Heart left ventricle (tissue), 16 donors: ENCODE measurements at places on chromosomes 7 and 10. TPM values are rescaled to one million over a fixed set of nuclear protein-coding genes. Genes with fewer than 3 reads are reported as not detected.
A peak's percentile ranks its signal among the peaks of the same experiment; 100 is the strongest.

IL6 gene
- polyA plus RNA-seq = 1.7 TPM

PLAC9 gene
- polyA plus RNA-seq = 26.5 TPM

CAV1 gene
- 125 TPM for polyA plus RNA-seq

WIPF3 gene
- polyA plus RNA-seq = 4.5 TPM

ACSM6 gene
- not detected for polyA plus RNA-seq

LIMK1 gene
- polyA plus RNA-seq = 9.3 TPM

SH2B2 gene
- polyA plus RNA-seq = 2.2 TPM

ANXA8L1 gene
- not detected for polyA plus RNA-seq

MAP3K8 gene
- polyA plus RNA-seq = 3.6 TPM

GRCh38 chr7:130134106-130134636 lies 63.8 kb downstream of the KLHDC10 start:
- no peak for DNase-seq

GRCh38 chr7:86932038-86932512 lies 127.4 kb downstream of the ELAPOR2 start:
- peak; percentile 19 for DNase-seq

GRCh38 chr10:21329995-21330627 lies 195.4 kb downstream of the SKIDA1 start:
- DNase-seq = peak; percentile 25

DNA sequence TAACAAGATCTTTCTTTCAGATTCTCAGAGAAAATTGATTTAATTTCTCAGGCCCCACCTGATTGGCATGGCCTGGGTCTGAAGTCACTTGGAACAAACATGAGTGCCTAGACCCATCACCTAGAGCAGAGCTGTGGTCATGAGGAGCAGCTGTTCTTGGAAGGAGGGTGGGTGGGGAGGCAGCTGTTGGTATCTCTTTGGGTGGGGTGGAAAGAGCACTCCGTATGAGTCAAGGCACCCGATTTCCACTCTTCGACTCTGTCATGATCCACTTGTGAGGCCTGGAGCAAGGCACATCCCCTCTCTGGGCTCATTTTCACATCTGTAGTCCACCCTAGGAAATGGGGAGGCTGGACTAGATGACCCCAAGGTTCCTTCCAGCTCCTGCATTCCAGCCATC lies 156.7 kb downstream of the C10orf105 start:
- DNase-seq = no peak

DNA sequence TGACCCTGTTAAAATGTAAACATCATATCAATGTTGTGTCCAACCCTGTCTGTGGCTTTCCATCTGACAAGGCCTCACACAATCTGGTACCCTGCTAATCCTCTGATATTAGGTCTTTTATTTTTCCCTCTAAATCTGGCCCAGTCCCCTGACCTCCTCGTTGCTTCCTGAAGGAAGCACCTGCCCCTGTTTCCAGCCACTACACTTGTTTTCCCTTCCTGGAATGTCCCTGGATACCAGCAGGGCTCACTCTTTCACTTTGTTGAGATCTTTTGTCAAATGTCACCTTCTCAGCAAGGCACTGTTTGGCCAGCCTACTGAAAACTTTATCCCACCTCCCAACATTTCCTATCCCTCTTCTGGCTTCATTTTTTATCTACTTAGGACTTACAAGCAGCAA lies 2.1 kb downstream of the SAMD9L start:
- DNase-seq = no peak

DNA sequence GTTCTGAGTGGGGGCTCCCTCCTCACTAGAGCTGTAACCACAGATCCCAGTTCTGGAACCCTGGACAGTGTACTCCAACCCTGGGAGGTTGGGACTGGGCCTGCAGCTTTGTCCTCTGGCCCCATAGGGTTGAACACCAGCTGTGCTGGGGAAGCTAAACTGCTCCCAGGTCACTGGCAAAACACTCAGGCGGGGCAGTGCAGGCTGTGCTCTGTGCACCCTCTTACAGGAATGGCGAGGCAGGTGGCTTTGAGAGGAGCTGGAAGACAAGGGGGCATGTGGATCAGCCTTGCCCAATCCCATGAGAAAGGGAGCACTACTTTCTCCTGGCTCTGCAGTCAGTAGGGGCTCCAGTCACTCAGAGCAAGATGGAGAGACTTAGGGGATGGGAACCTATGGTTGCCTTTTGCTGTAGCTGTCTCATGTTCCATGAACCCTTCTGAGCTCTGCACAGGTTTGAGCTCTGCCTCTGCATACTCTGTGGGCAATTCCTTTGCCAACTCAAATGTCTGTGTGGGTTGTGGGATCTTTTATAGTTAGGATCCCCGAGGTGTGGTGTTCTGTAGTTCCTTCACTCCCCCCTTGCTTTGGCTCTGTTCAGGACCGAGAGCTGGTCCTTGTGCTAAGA lies 90.7 kb downstream of the SLC25A40 start:
- no peak for DNase-seq

DNA sequence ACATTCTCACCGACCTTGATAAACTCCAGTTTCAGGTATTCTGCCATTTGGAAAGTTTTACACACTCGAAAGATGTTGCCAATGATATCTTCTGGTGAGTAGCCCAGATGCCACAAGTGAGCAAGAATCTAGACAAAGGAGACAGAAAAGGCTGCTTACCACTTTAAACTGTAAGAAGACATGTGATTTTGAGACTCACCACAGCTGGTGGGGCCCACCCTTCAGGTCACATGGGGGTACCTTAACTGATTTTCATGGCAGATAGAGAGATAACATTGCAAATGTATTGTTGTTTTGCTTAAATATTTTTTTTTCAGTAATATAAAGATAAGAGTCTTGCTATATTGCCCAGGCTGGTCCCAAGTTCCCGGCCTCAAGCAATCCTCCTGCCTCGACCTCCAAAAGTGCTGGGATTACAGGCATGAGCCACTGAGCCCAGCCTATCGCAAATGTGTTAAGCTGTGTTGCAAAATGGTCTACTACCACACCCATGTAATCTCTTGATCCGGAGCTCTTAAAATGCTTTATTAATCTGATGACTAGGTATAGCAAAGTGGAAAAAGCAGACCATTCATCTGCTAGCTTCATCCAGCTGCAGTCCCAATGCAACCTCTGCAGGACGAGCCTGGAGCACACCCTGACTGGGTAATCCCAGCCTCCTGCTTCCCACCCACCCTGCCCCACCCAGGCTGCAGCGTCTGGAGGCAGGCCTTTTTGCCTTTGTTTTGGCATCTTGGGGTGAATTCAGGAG lies 18.5 kb downstream of the RFC2 start:
- no peak for DNase-seq

- no peak for DNase-seq
Observed at GRCh38 chr10:84416245-84416555, 87.8 kb downstream of the CCSER2 start.

DNA sequence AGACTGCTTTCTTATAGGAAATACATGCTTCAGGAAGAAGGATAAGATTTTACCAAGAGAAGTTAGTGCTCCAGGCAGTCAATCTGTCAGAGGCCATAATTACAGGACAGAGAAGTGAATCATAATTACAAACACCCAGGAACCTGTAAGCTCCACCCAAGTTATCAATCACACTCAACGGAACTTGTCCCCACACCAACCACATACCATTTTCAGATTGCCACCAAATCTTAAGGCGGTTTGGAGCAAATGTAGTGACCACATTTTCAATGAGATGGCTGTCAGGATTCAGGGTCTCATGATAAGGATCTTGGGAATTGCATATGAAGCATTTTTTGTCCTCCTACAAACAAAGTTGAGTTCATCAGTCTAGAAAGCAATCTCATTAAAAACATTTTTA lies 4.8 kb downstream of the LAMB1 start:
- DNase-seq = no peak

GRCh38 chr10:114250236-114250635 lies 11.2 kb downstream of the VWA2 start:
- DNase-seq = no peak

GRCh38 chr10:22644222-22644621 lies 70.2 kb downstream of the PIP4K2A start:
- no peak for DNase-seq

- peak; percentile 20 for DNase-seq
Observed at GRCh38 chr10:86662186-86663045, 5.9 kb upstream of the LDB3 start.

GRCh38 chr7:20945451-20945850 lies 158.8 kb upstream of the SP8 start:
- no peak for DNase-seq
